ENCODE measurements at places on chromosomes 2 and 18.

- DNase-seq = no peak
Observed at GRCh38 chr18:63208676-63209075, 110.9 kb downstream of the BCL2 start.

DNA sequence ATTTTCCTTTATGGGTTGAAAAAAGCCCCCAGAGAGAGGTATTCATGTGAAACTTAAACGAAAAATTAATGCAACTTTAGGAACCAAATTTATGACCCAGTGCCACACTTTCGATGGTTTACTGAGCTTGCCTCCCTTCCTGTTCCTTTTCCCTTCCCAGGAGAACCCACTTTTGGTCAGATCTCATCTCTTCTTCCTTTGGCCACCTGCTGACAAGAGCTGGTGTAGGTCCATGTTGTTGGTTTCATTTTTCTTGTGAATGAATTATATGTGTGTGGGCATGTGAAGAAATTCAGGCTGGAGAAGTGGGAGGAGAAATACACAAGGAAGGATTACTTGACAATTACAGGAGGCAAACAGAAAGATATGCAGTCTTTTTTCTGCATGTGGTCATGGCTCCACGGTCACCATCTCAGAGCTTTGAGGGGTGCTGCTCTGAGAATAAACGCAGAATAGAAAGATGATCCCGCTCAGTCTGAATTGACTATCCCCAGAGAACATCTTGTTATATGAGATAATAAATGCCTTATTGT is 111.3 kb upstream of the TCF4 start:
- DNase-seq = no peak

DNA sequence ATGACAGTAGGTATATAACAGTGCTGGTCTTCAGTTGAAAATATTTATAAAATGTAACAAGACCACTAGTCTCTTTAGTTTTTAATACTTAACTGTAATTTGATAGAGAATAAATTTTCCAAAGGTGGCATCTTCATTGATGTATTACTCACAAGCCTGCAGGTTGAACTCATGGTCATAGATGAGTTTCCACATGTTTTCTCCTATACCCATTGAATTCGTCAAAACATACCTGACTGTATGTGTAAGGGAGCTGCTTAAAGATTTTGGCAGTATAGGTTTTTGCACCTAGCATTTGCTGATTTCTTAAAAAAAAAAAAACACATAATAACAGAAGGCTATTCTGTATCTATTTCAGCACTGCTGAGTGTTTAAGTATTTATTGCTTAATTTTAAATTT is 112.9 kb downstream of the FMNL2 start:
- no peak for DNase-seq

DNA sequence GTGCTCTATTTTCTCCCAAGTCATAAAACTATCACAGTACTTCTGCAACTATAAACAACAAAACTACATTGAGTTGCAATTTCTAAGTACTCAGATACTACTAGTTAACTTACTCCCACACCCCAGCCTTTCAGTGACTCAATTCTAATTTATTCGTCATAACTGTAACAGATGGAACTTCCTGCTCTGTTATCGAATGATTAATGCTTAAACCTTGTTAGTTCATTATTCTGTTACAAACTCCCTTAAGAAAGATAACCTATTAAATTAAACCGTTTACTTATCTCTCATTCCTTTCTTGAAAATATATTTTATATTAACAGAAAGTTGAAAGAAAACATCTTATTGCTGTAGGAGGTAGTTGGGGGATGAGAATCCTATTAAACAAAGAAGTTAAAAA is 17.0 kb downstream of the TNFAIP6 start:
- no peak for DNase-seq

Measured in effector memory CD8-positive, alpha-beta T cell (primary cell).